Amygdala (tissue), 56 donors: ENCODE measurements at places on chromosomes 1 and 21.

GRCh38 chr1:172926070-172926469 lies 124.7 kb downstream of the TNFSF18 start:
- no peak for DNase-seq

GRCh38 chr1:2099886-2100779 lies 49.9 kb downstream of the PRKCZ start:
- DNase-seq: no peak

DNA sequence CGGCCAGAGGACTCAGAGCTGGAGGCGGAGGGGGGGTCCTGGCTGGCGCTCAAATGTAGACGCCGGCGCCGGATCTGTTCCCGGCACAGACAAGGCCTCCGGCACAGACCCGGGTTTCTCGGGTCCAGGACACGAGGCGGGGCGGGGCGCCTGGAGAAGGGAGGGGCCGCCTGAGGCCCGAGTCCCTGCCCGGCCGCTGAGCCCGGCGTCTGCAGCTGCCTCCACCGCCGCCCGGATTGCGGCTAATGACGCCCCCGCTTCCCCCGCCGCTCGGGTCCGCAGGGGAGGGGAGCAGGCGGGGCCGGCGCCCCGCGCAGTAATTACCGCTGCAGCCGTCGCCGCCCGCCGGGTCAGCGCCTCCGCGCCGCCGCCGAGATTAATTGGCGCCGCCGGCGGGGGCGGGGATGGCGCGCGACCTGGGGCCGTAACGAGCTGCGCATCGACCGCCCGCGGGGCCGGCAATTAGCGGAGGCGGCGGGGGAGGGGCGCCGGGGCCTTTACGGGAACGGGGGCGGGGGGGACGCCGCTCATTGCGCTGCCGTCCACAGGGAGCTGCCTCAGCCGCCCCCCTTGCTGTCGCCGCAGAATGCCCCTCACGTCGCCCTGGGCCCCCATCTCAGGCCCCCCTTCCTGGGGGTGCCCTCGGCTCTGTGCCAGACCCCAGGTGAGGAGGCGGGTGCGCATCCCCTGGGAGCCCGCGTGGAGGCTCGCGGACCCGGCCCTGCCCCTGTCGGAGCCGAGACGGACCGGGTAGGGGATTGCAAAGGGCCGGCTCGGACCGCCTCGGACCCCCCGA lies 17.3 kb downstream of the NOC2L start:
- no peak for DNase-seq

- DNase-seq: no peak
These were observed 54.4 kb downstream of the GADD45A start for GRCh38 chr1:67739361-67739760.

- no peak for DNase-seq
These were observed 39.5 kb upstream of the TMPRSS15 start for GRCh38 chr21:18443085-18443484.

DNA sequence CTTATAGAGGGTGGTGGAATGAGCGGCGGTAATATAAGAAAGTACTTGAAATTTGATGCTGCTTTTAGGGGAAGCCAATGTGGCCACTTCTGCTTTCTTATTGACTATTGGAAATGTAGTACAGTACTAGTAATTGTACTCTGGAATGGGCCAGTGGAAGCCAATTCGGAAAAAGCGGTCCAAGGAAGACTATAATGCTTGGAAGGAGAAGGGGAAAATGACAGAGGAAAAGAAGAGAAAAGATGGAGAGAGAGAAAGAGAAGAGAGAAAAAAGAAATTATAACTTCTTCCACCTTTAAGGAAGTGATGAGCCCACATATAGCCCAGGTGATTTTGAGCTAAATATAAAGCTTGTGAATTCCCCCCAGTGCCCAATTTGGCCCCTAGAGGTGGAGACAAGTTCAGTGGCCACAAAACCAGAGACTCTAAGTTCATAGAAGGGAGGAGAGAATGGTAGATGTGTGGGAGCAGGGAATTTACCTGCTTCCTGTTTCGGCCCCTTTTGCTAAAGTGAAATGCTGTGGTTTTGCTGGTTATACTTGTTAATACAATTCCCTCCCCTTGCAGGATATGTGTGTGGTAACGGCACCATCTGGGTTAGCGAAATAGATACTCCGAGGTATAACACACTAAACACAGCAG lies 35.7 kb upstream of the DUSP10 start:
- no peak for DNase-seq

DNA sequence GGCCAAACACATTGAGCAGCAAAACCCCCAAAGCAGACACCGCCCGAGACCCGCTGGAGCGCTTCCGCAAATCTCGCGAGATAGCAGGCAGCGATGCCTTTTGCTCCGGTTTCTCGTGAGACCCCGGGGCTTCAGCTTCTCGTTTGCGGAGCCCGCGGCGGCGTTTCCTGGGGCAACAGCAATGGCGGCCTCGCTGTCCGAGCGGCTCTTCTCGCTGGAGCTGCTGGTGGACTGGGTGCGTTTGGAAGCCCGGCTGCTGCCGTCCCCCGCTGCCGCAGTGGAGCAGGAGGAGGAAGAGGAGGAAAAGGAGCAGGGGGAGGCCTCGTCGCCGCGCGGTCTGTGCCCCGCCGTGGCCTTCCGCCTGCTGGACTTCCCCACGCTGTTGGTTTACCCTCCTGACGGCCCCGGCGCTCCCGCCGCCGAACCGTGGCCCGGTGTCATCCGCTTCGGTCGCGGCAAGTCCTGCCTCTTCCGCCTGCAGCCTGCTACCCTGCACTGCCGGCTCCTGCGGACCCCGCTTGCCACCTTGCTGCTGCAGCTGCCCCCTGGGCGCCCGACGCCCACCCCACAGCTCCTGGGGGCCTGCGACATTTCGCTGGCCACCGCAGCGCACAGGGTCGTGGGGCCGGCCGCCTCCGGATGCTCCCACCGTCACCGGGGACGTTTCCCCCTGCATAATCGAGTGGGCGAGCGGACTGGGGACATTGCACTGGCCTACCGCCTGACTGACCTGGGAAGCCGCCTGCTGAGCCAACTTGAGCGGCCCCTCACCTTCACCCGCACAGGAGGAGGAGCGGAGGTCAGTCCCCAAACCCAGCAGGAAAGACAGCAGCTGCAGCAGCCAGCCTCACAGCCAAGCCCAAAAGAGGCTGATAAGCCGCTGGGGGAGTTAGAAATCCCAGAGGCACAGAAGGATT lies at the start of gene MAP10:
TSS of gene MAP10 (plus strand) at position 148 of the 917 bp plus-strand sequence. CDS start at position 182, 34 bp downstream.
- peak; percentile 10 for DNase-seq

DNA sequence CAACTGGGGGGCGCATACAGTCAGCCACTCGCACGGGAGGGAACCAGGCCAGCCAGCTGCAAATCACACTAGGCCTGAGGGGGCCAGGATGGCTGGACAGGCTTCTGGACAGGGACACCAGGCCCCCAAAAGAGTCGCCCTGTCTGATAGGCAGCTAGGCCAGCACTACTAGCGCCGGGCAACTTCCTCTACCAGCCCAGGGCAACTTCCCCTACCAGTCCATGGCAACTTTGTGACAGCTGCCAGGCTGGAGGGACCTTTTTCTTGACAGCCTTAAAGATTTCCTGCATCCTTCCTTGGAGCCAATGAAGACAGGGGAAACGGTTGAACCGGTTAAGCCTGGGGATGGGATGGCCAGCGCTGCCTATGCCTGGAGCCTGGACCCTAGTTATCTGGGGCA lies 5.1 kb downstream of the IFFO2 start:
- DNase-seq: no peak

DNA sequence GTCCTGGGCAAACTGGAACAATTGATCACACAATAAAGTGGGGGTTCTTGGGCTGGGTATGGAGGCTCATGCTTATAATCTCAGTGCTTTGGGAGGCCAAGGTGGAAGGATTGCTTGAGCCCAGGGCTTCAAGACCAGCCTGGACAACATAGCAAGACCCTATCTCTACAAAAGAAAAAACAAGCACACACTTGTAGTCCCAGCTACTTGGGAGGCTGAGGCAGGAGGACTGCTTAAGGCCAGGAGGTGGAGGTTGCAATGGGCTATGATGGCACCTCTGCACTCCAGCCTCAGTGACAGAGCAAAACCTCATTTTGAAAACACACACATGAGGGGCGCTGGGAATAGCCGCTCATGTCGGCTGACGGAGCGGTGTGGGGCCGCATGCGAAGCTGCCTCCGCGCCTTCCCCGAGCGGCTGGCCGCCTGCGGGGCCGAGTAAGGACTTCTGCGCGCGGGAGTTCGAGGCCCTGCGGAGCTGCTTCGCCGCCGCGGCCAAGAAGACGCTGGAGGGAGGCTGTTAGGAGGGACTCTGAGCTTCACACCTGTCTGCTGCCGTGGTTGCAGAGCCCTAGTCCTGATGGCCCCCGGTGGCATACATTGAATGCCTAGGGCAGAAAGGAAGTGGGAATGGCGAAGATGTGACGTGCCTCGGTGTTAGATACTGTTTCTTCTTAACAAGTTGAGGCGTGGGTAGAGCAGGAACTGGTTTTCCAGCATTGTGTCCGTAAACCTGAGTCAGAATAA lies 59.5 kb downstream of the ACBD3 start:
- no peak for DNase-seq

DNA sequence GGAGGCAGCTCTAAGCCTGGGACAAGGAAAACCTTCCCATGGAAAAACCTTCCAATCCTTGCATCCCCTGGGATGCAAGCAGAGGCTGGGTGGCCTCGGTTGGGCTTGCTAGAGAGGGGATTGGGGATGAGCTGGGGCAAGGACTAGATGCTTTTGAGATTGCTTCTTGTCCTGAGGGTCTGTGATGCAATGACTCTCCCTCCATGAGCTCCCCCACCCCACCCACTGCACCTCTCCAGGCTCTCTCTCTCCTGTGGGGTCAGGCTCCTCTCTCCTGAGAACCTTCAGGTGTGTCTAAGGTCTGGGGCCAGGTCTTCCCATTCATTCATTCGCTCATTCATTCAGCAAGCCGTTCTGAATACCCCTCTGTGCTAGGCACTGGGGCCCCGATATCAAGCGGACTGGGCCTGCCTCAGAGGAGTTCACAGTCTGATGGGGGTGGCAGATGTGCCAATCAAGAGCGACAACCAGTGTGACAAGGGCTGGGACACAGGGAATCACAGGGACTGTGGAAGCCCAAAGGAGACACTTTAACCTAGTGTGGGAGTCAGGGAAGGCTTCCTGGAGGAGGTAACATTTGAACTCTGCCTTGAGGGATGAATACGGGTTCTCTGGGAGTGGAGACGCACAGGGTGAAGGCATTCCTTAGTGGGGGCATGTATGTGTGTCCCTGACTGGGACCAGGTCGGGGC lies 6.5 kb downstream of the LDLRAD1 start:
- no peak for DNase-seq

DNA sequence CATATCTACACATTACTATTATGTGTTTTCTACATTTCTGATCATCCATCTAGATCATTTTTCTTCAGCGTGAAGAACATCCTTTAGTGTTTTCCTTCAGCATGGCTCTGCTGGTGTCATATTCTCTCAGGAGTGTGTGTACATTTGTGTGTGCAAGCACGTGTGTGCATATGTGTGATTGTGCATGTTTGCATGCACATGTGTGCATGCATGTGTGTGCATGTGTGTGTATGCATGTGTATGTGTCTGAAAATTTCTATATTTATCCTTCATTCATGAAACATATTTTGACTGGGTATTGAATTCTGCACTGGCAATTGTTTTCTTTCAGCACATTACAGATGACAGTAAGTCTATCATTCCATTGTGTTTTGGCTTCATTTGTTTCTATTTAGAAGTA lies 74.6 kb downstream of the FHAD1 start:
- DNase-seq: no peak

- no peak for DNase-seq
These were observed 48.6 kb downstream of the WDR4 start for GRCh38 chr21:42830456-42831455.

- DNase-seq: no peak
These were observed 5.3 kb upstream of the ID3 start for GRCh38 chr1:23564529-23565122.

DNA sequence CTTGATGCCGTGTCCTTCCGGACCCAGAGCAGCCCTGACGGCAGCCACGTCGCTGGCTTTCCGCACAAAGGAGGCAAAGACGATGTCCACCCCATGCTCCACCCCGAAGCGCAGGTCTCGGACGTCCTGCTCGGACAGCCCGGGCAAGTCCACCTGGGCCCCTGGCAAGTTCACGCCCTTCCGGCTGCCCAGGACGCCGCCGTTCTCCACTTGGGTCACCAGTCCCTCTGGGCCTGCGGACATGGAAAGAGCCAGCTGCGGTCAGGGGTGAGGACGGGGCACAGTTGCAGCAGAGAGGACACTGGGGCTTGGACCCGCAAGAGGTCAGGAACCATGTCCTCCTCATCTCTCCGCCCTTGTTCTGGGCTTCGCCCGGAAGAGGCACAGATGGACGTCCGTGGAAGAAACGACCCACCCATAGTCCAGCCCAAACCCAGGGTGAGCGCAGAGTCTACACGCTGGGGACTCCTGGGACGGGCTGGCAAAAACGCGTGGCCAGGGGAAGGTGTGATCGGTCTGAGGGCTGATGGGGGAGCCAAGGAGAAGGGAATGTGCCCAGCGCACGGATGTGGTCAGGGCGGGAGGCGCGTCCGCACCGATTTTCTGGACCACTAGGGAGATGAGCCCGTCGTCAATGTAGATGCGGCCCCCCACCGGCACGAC lies 6.6 kb downstream of the PKLR start:
- DNase-seq: no peak

DNA sequence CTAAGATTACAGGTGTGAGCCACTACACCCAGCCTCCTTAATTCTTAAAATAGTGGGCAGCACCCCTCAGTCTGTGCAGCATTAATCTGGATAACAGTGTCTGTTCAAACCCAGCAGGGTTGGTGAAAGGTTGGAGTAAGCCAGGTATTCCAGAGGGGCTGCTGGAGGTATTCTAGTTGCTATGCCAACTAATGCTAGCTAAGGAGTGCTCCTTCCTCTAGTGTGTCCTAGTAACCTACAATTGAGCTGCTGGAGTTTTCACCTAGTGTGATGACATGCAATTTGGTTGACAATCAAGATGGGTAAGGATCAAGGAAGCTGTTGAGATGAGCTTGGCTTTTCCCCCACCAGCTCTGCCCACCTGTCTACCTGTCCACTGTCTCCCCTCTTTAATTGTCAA lies 100.2 kb upstream of the IPO9 start:
- DNase-seq: no peak

- DNase-seq: no peak
These were observed 550 bp downstream of the ACKR1 start for GRCh38 chr1:159205225-159205624.

GRCh38 chr21:39611551-39612190 lies 1.1 kb upstream of the B3GALT5 start:
- DNase-seq: no peak

- no peak for DNase-seq
These were observed 65.6 kb downstream of the KCNJ15 start for GRCh38 chr21:38322311-38322950.

- no peak for DNase-seq
These were observed 22.4 kb upstream of the ASB17 start for GRCh38 chr1:75954586-75954985.

- DNase-seq: no peak
These were observed 399.4 kb downstream of the SMYD3 start for GRCh38 chr1:246107516-246108277.
